Lower leg skin (tissue), 4 donors: ENCODE measurements at places on chromosomes 5 and 9. TPM values are rescaled to one million over a fixed set of nuclear protein-coding genes. Genes with fewer than 3 reads are reported as not detected.

Gene PRUNE2
- total RNA-seq, result 13.1 TPM

Gene IFNA13
- total RNA-seq, result not detected

Gene FREM1
- total RNA-seq, result 2.8 TPM

Gene RUFY1
- 76.1 TPM for total RNA-seq
